Cortex of kidney (tissue), 1 donor: ENCODE measurements at places on chromosomes 4 and X.

- DNase-seq, result no peak
Measured at GRCh38 chr4:18321956-18322530, 300.5 kb upstream of the LCORL start.

DNA sequence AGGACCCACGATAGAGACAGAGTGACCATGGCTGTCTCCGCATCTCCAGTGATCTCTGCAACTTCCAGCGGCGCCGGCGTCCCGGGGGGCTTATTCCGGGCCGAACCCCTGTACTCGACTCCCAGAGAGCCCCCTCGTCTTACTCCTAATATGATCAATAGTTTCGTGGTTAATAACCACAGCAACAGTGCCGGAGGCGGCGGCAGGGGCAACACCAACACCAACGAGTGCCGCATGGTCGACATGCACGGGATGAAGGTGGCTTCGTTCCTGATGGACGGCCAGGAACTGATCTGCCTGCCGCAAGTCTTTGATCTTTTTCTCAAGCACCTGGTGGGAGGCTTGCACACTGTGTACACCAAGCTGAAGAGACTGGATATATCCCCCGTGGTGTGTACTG is 343 bp downstream of the DACH2 start:
- DNase-seq, result no peak

- no peak for DNase-seq
Measured at GRCh38 chr4:56118055-56118454, 169.3 kb downstream of the CEP135 start.

- DNase-seq, result no peak
Measured at GRCh38 chr4:168723020-168723419, 226.2 kb downstream of the PALLD start.

- no peak for DNase-seq
Measured at GRCh38 chr4:174141876-174142275, 141.6 kb downstream of the FBXO8 start.

GRCh38 chrX:100695302-100695701 is 36.6 kb downstream of the SYTL4 start:
- no peak for DNase-seq

DNA sequence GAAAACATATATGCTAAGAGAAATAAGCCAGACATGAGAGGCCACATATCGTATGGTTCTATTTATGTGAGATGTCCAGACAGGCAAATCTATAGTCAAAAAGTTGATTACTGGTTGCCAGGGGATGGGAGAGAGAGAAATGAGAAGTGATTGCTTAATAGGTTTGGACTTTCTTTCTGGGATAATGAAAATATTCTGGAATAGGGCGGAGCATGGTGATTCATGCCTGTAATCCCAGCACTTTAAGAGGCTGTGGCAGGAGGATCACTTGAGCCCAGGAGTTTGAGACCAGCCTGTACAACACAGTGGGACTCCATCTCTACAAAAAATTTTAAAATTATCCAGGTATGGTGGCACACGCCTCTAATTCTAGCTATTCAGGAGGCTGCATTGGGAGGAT is 22.4 kb downstream of the RBM47 start:
- DNase-seq, result no peak

GRCh38 chrX:135315864-135316263 is 6.6 kb downstream of the ETDC start:
- DNase-seq, result no peak

- DNase-seq, result no peak
Measured at GRCh38 chrX:2451501-2452316, 49.1 kb downstream of the DHRSX start.

- DNase-seq, result no peak
Measured at GRCh38 chr4:109365939-109366338, 63.5 kb upstream of the COL25A1 start.

- DNase-seq, result no peak
Measured at GRCh38 chr4:89356086-89356485, 48.5 kb upstream of the GPRIN3 start.

- no peak for DNase-seq
Measured at GRCh38 chr4:37538931-37539330, 147.2 kb downstream of the RELL1 start.

DNA sequence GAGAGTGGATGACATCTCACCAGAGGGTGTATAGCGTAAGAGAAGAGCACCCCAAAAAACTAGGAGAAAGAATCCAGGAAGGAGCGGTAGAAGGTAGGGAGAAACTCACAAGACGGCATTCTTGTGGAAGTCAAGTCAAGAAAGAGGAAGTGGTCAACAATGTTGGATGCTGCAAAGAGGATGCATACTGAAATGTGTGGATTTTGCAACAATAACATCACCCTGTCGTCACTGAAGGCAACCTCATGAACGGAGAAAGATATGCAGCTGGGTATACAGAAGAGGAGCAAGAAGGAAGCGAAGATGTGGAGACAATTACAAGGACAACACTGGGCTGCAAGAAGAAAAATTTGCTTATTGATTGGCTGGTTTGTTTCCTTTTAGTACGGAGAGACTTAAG is 11.4 kb upstream of the TAPT1 start:
- no peak for DNase-seq

DNA sequence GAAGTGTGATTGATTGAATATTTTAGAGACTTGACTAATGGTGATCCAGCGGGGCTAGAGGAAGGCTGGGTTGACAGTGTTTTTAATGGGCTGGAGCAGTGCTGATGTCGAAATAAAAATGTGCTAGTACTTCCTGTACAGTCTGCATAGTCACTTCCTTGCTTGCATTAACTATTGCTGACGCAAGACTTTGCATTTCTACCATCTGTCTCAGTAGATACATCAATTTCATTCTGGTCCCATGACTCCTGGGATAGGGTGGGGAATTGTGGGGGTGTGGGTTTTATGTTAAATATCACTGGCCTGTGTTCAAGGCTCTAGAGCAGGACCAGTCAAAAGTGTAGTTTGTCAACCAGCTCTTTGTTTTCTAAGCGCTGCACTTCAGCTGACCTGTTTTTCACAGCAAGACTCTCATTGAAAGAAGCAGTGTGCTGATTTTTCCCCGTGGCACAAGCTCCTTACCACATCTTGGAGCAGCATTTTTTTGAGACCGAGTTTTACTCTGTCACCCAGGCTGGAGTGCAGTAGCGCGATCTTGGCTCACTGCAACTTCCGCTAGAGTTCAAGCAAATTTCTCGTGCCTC is 35.2 kb upstream of the PHEX start:
- DNase-seq, result no peak

GRCh38 chr4:167111622-167112021 is 122.7 kb downstream of the SPOCK3 start:
- no peak for DNase-seq

- DNase-seq, result no peak
Measured at GRCh38 chr4:43690116-43690515, 758.5 kb downstream of the KCTD8 start.

DNA sequence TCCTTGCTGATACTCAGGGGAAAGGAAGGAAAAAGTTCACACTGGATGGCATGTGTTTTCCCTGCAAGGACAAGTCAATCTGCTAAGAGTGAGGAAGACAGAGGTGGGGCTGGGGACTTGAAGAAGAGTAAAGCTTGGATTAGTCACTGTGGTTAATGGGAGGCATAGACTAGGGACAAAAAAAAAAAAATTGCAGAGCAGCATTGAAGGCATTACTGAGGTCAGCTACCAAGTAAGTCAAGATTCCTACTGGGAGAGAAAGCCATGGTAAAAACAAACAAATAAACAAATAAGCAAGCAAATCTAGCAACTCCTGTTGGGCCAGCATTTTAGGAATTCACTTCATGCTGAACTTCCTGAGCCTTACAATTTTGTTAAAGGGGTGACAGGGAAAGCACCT is 58.2 kb upstream of the GPC4 start:
- DNase-seq, result no peak

- no peak for DNase-seq
Measured at GRCh38 chr4:52996261-52997131, 134.4 kb downstream of the RASL11B start.

- DNase-seq, result no peak
Measured at GRCh38 chr4:22500831-22501714, 14.8 kb downstream of the ADGRA3 start.

GRCh38 chrX:103275947-103276567 is 493 bp downstream of the TCEAL5 start:
- no peak for DNase-seq

DNA sequence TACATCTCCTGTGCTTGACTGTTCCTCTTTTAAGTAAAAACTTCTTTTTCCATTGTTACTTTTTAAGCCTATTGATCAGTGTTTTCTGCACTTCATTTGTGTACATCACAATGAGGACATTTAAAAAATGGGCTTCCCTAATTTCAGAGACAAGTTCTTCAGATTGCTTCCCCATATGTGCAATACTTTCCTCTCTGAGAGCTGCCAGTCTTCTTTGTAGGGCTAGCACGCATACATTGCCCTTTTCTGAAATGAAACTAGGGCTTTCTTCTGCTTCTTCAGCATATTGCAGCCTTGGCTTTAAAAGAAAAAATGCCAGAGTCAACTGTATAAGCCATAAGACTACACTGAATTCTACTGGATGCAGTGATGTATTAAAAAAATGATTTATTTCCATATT is 37.8 kb downstream of the FAT4 start:
- DNase-seq, result no peak

DNA sequence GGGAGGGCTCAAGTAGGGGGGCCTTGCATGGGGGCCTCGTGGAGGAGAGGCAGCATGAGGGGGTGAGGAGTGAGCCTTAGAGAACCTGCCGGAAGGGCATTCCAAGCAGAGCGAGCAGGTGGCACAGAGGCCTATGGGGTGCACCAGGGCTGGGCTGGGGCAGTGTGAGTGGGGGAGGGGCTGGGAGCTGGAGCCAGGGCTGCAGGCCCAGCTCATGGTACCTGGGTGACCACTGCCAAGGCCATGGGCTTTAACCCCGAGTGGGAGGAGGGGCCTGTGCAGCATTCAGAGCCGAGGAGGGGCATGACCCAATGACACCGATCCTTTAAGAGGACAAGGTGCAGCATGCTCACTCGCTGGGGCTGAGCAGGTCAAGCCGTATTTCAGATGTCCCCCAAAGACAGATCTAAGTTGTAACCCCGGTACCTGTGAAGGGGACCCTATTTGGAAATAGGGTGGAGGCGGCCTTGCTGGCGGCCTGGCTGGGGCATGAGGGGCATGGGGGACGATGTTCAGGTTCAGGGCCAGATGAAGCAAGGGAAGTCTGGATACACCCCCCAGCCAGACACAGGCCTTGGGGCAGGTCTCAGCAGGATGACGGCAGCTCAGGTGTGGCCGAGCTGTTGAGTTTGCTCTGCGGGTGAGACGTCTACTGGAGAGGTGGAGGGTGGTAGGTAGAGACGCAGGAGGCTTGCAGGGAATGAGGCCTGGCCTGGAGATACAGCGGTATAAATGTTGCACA is 137.0 kb downstream of the CPZ start:
- no peak for DNase-seq

GRCh38 chrX:39296472-39296871 is 495.2 kb downstream of the MID1IP1 start:
- no peak for DNase-seq

GRCh38 chr4:85302756-85303155 is 172.2 kb upstream of the ARHGAP24 start:
- no peak for DNase-seq

GRCh38 chr4:186144198-186144945 is 39.9 kb downstream of the FAM149A start:
- no peak for DNase-seq

DNA sequence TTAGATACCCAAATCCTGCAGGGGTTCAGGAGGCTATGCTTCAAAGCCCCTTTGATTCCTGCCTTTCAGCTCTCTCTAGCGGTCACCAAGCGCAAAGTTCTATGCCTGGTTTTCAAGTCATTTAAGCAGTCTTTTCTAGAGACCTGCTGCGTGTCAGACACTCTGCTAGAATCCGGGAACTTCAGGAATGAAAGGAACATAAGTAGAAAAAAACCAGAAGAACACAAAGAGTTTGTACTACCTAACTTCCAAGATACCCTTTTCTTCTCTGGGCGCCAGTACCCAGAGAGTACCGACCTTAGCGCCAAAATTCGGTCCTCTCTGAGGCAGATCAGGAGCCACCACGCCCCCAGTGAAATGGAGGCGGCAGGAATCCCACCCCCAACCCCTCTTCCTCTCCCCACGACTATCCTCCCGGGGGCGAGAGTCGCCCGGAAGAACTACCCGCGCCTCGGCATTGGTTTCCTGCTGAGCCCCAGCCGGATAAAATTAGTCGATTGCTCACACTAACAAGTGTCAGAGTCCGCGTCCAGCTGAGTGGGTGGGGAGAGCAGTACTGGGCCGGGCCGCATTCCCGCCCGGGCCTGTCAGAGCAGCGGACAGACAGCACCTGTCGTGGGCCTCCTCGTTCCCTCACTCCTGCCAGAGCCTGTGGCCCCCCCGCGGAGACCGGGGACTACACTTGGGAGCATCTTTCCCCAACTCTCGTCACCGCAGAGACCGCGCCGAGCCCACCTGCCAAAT is 78.8 kb downstream of the RLIM start:
- no peak for DNase-seq

DNA sequence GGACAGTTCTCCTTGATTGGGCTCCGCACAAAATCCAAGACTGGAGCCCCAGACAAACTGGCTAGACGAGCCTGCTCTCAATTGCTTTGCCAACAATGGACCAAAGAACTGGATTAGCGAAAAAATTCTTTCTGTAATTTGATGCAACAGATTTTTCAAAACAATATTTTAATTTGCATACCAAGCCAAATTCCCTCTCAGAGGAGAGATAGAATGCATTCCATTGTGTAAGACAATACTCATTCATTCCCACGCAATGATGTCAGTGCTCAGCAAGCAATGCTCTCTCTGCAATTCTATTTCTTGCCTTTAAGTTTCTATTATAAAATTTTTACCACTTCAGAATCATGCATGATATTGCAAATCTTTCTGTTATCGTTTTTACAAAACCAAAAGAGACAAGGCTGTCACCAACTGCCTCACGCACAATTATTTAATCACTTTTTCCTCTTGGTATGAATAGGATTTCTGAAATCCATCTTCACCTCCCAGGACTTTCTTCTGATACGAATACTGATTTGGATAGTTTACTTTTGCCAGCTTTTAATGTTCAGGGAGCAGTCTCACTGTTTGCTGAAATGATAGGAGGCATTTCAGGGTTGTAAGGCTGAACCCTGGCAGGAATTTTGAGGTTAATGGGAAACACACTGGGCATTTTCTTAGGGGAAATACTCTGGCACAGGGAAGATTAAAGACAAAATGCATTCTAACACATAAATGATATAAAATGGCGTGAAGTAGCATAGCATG is 46.1 kb upstream of the HCCS start:
- no peak for DNase-seq
